ENCODE measurements at places on chromosomes 5 and 9. TPM values are rescaled to one million over a fixed set of nuclear protein-coding genes. Genes with fewer than 3 reads are reported as not detected.

DNA sequence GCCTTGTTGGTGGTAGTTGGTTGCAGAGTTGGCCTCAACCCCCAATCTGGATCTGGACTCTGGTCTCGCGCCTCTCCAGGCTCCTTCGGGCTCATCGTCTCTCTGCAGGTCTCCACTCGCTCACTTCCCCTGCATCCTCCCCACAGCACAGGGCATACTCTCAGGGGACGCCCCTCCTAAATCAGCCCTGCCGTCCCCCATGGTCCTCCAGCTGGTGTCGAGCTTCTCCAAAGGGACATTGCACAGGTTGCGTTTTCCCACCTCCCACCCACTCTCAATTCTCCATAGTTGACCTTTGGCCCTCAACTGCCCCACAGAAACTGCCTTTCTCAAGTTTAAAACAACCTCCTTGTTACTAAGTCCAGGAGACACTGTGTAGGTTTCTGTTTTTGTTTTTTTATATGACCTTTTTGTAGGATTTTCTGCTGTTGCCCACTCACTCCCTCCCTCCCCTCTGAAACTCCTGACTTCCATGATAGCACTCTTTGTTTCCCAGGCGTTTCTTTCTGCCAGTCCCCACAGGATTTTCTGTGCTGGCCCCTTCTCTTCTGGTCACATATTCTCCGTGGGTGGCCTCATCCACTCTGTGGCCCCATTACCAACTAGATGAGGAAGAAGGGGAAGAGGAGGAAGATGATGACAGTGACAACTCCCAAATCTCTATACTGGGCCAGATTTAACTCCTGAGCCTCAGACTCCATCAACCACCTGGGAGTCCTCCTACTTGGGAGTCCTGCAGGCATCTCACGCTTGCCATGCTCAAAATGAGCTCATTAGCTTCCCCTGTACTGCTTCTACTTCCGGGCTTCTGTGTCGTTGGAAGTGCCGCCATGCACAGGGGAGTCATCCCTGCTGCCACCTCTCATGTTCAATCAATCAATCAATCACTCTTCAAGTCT, 50.3 kb downstream of the ALG2 start:
- H3K4me1 ChIP-seq = peaks cover 21% of the 10 kb centered on the region
- H3K27ac ChIP-seq = no peak overlapping the region
- no peaks in the 10 kb centered on the region for H3K36me3 ChIP-seq
- H3K27me3 ChIP-seq = no peaks in the 10 kb centered on the region

DNA sequence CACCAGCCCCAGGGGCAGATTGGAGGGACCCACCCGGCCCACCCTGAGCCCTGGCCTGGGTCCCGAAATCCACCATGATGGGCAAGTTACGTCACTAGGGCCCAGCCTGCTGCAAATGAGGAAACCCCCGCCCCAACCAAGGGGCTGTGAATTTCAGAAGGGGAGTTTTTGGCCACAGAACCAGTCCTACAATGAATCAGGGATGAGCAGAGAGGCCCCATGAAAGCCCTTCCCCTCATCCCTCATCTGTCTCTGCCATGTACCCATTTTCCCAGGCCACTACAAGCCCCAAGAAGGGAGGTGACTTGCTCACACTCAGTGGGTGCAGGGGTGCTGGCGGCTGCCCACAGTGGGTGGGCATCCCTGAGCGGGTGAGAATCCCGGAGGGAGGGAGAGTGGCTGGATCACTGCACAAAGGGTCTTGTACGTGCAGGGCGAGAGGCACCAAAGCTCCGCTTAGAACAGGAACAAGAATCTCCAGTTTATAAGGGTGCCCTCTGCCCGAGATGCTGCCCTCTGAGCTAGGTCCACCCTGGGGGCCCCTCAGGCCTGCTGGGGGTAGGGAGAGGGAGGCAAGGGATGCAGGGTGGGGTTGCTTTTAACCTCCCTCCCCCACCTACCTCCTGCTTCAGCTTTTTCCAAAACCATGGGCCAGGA, 10.4 kb upstream of the TCF7 start:
- peaks cover 37% of the 10 kb centered on the region for H3K4me1 ChIP-seq
- no peak overlapping the region for H3K4me3 ChIP-seq
- DNase-seq = no peak
- H3K36me3 ChIP-seq = no peaks in the 10 kb centered on the region
- H3K27ac ChIP-seq = no peak overlapping the region

- peak overlapping the region; percentile 94 for H3K27ac ChIP-seq
- H3K27me3 ChIP-seq = no peaks in the 10 kb centered on the region
- H3K36me3 ChIP-seq = peaks cover 8% of the 10 kb centered on the region
- H3K4me3 ChIP-seq = no peak overlapping the region
- H3K4me1 ChIP-seq = peaks cover 94% of the 10 kb centered on the region
These were observed 137.1 kb downstream of the SUSD1 start for GRCh38 chr9:112038017-112038408.

- DNase-seq = no peak
- no peak overlapping the region for H3K4me3 ChIP-seq
- H3K27me3 ChIP-seq = no peaks in the 10 kb centered on the region
- no peaks in the 10 kb centered on the region for H3K4me1 ChIP-seq
- no peak overlapping the region for H3K27ac ChIP-seq
- no peaks in the 10 kb centered on the region for H3K36me3 ChIP-seq
These were observed 147.6 kb upstream of the TRIM32 start for GRCh38 chr9:116539549-116539948.

- H3K4me3 ChIP-seq = no peak overlapping the region
- 0 out of 2 replicates have a peak, but pooled peaks cover 3% of the 10 kb centered on the region for H3K4me1 ChIP-seq
- no peak for DNase-seq
- H3K27me3 ChIP-seq = no peaks in the 10 kb centered on the region
- 0 out of 2 replicates have a peak, but pooled peaks cover 6% of the 10 kb centered on the region for H3K36me3 ChIP-seq
- no peak overlapping the region for H3K27ac ChIP-seq
These were observed 6.9 kb downstream of the PBX3 start for GRCh38 chr9:125754096-125754495.

GRCh38 chr9:123268199-123268464, 254 bp downstream of the STRBP start:
- no peak for DNase-seq
- H3K36me3 ChIP-seq = no peaks in the 10 kb centered on the region
- H3K4me3 ChIP-seq = peak overlapping the region; percentile 67
- H3K27me3 ChIP-seq = peaks cover 10% of the 10 kb centered on the region
- peaks cover 5% of the 10 kb centered on the region for H3K4me1 ChIP-seq

DNA sequence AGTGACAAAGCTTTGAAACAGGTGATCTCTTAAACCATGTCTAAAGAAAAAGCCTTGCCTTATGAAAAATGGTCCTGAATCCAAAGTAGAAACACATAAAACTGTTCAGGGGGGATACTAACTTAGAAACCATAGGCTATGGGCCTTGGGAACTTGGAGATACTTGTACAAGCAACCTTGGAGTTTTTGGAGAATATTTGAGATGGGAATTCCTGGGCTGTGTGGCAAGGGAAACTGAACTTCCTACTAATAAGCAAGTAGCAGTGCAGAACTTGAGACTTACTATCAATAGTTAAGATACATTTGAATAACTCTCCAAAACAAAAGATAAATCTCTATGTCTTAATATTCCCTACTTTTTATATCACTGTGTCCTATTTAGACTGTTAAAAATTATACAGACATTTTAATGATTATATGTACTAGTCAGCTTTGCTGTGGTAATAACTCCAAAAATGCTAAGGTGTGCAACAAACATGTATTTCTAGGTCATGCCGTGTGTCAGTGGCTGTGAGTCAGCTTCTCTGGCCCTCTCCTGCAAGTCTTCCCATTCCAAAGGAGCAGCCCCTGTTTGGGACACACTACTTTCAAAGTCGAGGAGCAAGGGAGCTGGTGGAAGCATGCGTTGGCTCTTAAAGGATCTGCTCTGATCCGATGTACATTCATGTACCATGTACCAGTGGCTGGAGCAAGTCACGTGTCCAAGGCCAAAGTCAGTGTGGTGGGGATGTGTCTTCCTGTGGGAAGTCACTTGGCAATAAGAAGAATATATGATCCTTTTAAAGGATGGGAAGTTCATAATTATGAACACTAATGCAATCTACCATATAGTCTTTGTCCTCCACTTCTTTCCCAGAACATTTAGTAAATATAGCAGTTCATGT, 39.6 kb downstream of the SNX30 start:
- no peak for DNase-seq
- no peaks in the 10 kb centered on the region for H3K27me3 ChIP-seq
- H3K4me1 ChIP-seq = no peaks in the 10 kb centered on the region
- no peaks in the 10 kb centered on the region for H3K36me3 ChIP-seq
- no peak overlapping the region for H3K4me3 ChIP-seq

- H3K27me3 ChIP-seq = no peaks in the 10 kb centered on the region
- H3K4me3 ChIP-seq = peak overlapping the region; percentile 74
- no peak for DNase-seq
- H3K36me3 ChIP-seq = 0 out of 2 replicates have a peak, but pooled peaks cover 4% of the 10 kb centered on the region
- H3K4me1 ChIP-seq = peaks cover 7% of the 10 kb centered on the region
- H3K27ac ChIP-seq = peak overlapping the region; percentile 100
These were observed 1.5 kb upstream of the RFX3 start for GRCh38 chr9:3526997-3527940.

DNA sequence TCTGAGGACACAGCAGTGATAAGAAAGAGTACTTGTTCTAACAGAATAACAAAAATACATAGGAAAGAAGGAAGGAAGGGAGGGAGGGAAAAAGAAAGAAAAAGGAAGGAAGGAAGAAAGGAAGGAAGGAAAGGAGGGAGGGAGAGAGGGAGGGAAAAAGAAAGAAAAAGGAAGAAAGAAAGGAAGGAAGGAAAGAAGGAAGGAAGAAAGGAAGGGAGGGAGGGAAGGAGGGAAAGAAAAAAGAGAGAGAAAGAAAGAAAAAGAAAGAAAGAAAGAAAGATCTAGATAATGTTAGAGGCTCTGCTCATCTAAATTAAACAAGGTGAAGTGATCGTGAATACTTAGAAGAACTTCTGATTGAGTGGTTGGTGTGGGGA, 29.8 kb downstream of the DUSP1 start:
- peaks cover 28% of the 10 kb centered on the region for H3K4me1 ChIP-seq
- no peak overlapping the region for H3K4me3 ChIP-seq
- no peaks in the 10 kb centered on the region for H3K27me3 ChIP-seq
- H3K36me3 ChIP-seq = no peaks in the 10 kb centered on the region
- DNase-seq = no peak
- peak overlapping the region; percentile 90 for H3K27ac ChIP-seq

- DNase-seq = no peak
- H3K36me3 ChIP-seq = no peaks in the 10 kb centered on the region
- no peak overlapping the region for H3K4me3 ChIP-seq
- no peaks in the 10 kb centered on the region for H3K27me3 ChIP-seq
These were observed 35.6 kb downstream of the S1PR3 start for GRCh38 chr9:89026876-89027275.

GRCh38 chr5:54696931-54697330, 179.4 kb downstream of the SNX18 start:
- no peak overlapping the region for H3K27ac ChIP-seq
- no peaks in the 10 kb centered on the region for H3K36me3 ChIP-seq
- H3K4me3 ChIP-seq = no peak overlapping the region
- H3K4me1 ChIP-seq = peaks cover 32% of the 10 kb centered on the region

Gene IL13
- total RNA-seq = not detected

Gene SPATA31D4
- not detected for total RNA-seq

Gene CATSPER3
- total RNA-seq = 0.08 TPM

Gene EGFL7
- total RNA-seq = 0.08 TPM

Gene ANKRD20A1
- not detected for total RNA-seq

Gene PSMB7
- total RNA-seq = 301 TPM

Gene KIF4B
- not detected for total RNA-seq

Gene UBQLN1
- total RNA-seq = 107 TPM

Gene CER1
- not detected for total RNA-seq

All from SJSA1 (cell line).